ENCODE measurements at places on chromosomes 13 and 19.

- peak; percentile 26 for DNase-seq
Measured at GRCh38 chr19:10069046-10069445, 17.1 kb upstream of the SHFL start.

DNA sequence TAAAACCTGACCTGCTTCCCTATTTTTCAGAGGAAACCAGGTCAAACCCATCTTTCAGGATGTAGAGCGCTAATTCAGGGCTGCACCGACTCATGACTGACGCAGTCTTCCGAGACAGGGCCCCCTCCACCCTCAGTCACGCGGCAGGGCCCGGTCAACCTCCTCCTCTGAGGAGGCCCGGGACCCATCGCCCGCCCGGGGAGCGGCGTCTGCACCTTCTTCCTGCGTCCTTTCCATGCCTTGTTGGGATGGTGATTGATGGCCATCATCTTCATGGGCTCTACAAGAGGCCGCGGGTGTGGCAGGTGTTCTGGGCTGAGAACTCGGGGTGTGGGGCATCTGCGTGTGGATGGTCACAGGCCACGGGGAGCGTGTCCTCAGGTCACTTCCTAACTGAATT is 26.0 kb downstream of the GRTP1 start:
- DNase-seq: no peak

GRCh38 chr19:8665468-8666213 is 33.0 kb downstream of the ACTL9 start:
- no peak for DNase-seq

DNA sequence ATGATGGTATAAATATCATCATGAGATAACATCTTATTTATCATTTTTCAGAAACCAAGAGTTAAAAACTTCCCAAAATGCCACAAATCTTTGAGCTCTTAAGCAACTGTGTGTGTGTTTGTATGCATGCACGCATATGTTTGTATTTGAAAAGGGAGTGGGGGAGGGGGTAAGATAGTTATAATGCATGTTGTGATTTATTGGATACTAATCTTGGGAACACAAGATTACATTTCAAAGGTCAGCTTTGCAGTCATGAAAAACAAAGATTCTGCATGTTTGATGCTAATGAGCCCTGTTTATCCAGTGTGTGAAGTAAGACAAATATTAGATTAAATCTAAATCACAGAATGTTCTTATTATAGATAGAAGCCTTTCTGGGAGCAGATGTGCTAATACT is 355.9 kb downstream of the DCT start:
- no peak for DNase-seq

- peak; percentile 2 for DNase-seq
Measured at GRCh38 chr13:85277748-85278147, 521.5 kb downstream of the SLITRK6 start.

GRCh38 chr13:60402022-60402421 is 5.0 kb downstream of the TDRD3 start:
- no peak for DNase-seq

GRCh38 chr13:62524498-62524897 is 1108.8 kb upstream of the PCDH20 start:
- no peak for DNase-seq
